ENCODE measurements at places on chromosomes 13 and 19.
A peak's percentile ranks its signal among the peaks of the same experiment; 100 is the strongest.

GRCh38 chr13:96806746-96807145, 187.5 kb downstream of the OXGR1 start:
- DNase-seq, result no peak

- DNase-seq, result peak; percentile 13
Observed at GRCh38 chr13:53060840-53061490, 32.4 kb downstream of the OLFM4 start.

DNA sequence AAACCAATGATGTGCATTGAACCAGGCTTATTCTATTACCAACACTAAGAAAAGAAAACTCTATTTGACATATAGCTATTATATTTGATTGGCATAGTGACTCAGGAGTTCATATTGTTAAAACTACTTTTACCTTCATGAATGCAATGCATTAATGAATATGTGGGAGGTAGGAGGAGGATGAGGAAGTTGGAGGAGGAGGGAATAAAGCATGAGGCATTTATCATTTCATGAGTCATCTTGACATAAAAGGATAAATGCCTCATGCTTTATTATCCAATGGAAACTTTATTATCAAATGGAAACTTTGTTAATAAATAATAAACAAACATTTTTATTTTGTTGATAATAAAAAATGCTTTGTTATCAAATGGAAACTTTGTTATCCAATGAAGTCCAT, 116.5 kb downstream of the SPRY2 start:
- no peak for DNase-seq

DNA sequence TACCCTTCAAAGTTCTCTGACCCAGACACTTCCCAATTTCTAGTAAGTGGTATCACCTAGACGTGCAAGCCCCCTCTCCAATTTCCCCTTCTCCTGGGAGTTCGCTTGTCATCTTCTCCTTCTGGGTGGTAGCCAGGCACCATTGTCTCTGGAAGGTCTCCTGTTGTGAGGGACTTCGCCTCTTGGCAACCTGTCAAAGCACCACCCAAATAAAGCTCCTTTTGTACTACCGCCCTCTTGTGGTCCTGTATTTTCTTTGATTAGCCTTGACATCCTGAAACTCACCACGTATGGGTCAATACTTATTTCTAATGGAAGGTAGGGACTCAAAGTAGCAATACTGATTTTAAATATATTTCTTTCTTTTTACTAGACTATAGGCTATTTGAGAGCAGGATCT, 8.2 kb downstream of the GPC5 start:
- DNase-seq, result no peak

GRCh38 chr13:78589206-78589605, 14.1 kb downstream of the POU4F1 start:
- no peak for DNase-seq

- no peak for DNase-seq
Observed at GRCh38 chr19:19649580-19649995, 6.1 kb upstream of the GMIP start.

DNA sequence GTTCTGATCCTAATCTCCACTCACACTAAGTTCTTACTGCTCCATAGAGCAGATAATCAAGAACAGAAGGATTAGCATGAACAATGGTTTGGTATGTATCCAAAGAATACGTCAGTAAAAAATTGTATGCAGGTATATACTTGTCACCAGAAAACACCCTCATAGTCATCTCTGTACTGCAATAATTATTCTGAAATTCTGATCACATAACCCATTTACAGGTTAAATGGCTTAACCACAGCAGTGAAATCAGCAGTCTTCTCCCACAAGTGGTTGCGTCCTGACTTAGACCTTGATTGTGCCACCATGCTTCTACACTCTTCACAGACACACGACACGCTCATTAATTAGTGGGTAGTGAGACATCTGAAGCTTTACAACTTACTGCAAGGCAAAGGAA, 50.9 kb downstream of the LNX2 start:
- DNase-seq, result no peak

DNA sequence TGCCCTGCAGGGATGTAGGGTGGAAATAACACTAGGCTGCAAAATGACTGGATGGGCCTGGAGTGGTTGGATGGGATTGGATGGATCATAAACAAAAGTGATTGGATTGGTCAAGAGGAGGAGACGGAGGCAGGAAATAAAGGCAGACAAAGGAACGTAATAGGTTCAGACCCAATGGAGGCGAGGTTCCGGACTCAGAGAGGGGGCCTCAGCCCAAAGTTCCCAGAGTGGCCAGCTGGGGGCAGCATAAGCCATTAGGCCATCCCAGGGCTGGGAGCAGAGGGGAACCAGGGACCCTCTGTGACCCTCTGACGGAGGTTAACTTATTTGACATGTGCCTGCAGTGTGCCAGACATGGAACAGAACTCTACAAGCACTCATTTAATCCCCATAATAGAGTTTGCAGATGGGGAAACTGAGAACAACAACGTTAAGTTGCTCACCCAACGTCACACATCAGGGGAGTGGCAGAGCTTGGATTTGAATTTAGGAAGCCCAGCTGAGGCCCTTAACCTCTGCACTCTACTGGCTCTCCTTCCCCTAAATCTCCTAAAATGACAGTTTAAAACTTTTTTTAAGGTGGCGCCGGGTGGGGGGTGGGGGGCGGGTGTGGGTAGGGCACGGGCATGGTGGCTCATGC, 15.3 kb upstream of the MAP1S start:
- DNase-seq, result peak; percentile 38

DNA sequence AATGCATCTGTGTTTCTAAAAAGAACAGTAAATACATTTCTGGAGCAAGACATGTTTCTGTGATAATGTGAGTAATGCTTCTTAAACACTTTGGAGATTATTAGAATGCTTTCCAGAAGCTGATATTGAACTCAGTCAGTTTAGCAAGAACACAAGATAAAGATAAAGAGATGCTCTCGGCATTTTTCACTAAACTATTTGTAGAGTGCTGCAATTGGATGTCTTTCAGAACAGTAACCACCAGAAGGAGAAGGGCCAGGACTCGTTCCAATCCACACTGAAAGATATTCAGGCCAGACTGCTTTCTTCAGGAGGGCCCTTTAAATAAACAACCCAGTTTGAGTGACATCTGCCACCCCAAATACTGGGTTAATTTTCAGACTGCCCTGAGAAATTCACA, 456.0 kb downstream of the TBC1D4 start:
- no peak for DNase-seq

Data from substantia nigra (tissue), 51 donors.